ENCODE measurements at places on chromosomes 7 and 10. TPM values are rescaled to one million over a fixed set of nuclear protein-coding genes. Genes with fewer than 3 reads are reported as not detected.

Gene SFRP5
- total RNA-seq, result 2.1 TPM

Gene LRIT2
- total RNA-seq, result not detected

Gene SPAM1
- not detected for total RNA-seq

GRCh38 chr7:51214098-51214497 is 102.5 kb downstream of the COBL start:
- DNase-seq, result no peak

DNA sequence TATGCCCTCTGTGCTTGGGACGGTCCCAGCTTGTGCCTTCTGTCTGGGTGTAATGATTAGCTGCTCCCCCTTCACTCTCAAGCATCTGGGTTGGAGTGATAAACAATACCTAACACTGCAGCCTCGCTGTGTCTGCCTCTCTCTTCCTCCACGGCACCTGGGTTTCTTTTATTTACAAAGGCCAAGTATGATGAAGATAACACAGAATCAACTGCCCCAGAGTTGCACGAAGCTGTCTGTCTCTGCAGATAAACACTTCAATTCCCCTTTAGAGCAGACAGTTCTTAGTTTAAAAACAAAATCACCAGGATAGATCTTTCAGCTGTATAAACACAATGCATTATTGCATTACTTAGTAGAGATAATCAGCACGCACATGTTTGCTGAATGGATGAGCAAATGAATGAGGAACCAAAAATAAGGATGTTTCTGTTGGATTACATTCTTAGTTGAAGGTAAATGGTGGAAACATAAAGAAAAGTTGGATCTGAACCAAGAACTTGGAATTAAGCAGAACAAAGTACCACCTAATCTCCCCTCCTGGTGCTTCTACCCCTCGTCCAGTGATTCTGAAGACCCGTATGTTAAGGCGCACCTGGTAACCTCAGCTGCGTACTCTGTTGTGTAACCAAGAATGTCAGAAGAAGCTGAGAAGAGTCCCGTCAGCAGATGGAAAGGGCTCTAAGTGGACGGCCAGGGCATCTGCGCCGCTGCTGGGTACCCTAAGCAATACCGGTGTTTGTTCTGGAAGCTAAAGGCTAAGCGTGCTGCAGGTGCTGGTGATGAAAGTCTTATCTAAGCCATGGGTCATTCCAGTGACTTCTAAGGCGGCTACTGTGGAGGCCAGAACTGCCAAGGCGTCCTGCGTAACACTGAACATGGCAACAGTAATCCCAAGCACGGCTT is 26.6 kb downstream of the INSIG1 start:
- DNase-seq, result no peak

DNA sequence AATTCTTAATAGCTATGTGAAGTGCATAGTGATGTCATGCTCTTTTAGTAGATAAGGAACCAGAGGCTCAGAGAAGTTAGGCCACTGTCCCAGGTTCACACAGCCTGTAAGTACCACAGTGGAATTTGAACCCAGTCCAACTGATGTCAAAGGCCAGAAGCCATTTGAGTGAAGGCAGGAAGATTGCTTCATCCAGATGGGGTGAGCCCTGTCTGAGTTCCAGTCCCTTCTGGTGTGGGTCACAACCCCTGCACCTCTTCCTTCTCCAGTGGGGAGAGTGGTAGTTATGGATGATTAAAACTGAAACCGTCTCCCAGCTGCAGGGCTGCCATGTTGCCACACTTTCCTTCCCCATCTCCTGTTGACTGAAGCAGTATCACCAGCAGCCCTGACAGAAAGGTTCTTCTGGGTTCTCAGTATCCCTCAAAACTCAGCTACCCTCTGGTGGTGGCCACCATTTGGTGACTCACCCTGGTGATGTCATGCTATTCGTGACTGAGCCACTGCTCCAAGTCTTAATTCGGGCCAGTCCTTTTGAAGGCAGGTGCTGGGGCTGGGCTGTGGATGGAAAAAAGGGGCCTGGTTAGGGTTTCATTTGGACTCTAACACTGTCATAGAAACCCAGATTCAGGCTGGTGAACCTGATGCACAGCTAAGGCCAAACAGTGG is 1.5 kb upstream of the C10orf95 start:
- no peak for DNase-seq

DNA sequence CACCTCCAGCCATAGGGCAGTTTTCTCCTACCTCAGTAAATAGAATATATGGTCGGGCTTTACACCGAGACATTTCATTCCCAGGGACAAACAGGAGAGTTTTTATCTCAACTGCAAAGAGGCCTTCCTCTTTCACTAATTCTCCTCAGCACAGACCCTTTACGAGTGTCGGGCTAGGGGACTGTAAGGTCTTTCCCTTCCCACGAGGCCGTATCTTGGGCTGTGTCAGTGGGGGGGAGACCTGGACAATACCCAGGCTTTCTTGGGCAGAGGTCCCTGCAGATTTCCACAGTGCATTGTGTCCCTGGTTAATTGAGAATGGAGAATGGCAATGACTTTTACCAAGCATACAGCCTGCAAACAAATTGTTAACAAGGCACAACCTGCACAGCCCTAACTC is 13.2 kb upstream of the ZNF488 start:
- no peak for DNase-seq

GRCh38 chr10:52811776-52812175 is 39.2 kb upstream of the MBL2 start:
- no peak for DNase-seq

Data from Right ventricle myocardium superior (tissue), 1 donor.